Gastrocnemius medialis (tissue), 4 donors: ENCODE measurements at places on chromosomes 5 and 9. TPM values are rescaled to one million over a fixed set of nuclear protein-coding genes. Genes with fewer than 3 reads are reported as not detected.

DNA sequence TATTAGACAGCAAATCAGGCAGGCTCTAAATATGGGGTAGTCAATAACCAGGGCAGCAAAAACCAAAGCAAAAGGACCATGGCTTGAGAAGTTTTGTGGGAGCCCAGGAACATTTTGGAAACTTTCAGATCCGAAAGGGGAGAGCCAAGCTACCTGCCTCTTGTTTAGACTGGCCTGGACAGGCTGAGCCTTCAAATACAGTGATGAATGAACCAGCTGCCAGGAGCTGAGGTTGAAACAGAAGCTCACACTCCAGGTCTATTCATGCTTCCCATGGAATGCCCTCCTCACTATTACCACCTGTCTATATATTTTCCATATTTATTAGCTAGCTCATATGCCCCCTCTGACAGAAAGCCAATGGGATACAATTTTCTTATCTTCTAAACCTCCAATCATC, 150.8 kb upstream of the SLC44A1 start:
- no peak overlapping the region for H3K4me3 ChIP-seq
- no peak for DNase-seq
- no peaks in the 10 kb centered on the region for H3K27me3 ChIP-seq

GRCh38 chr9:84557751-84558150, 111.8 kb upstream of the NTRK2 start:
- H3K4me3 ChIP-seq: no peak overlapping the region
- H3K4me1 ChIP-seq: no peaks in the 10 kb centered on the region
- DNase-seq: no peak
- H3K27ac ChIP-seq: no peak overlapping the region
- no peaks in the 10 kb centered on the region for H3K36me3 ChIP-seq
- H3K27me3 ChIP-seq: no peaks in the 10 kb centered on the region

- H3K4me1 ChIP-seq: no peaks in the 10 kb centered on the region
- no peak for DNase-seq
- H3K4me3 ChIP-seq: no peak overlapping the region
- no peaks in the 10 kb centered on the region for H3K27me3 ChIP-seq
- H3K36me3 ChIP-seq: no peaks in the 10 kb centered on the region
Measured at GRCh38 chr9:111728143-111728542, 66.6 kb downstream of the SHOC1 start.

DNA sequence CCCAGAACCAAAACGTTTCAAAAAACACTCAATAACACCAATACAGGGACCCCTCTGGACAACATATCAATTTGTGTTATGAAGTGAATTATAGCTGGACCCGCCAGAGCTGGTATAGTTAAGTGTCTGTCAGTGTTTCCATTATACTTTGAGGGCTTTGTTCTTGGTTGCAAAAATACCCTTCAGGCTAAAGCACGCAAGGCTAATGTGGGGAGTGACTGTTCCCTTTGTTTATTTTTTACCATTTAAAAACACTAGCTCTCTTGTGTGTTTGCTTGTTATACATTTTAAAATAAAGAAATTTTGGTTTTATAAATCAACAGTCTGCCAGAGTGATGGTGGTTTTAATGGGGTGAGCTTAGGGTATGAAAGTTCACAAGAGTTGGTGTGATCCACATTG, 859.5 kb downstream of the PTPRD start:
- no peaks in the 10 kb centered on the region for H3K36me3 ChIP-seq
- H3K4me1 ChIP-seq: no peaks in the 10 kb centered on the region
- DNase-seq: no peak
- no peak overlapping the region for H3K4me3 ChIP-seq
- H3K27me3 ChIP-seq: no peaks in the 10 kb centered on the region
- H3K27ac ChIP-seq: no peak overlapping the region

- H3K4me1 ChIP-seq: no peaks in the 10 kb centered on the region
- no peak for DNase-seq
- H3K27me3 ChIP-seq: peaks cover 45% of the 10 kb centered on the region
- no peaks in the 10 kb centered on the region for H3K36me3 ChIP-seq
Measured at GRCh38 chr9:136143215-136144001, 24.7 kb upstream of the TMEM250 start.

GRCh38 chr5:171226864-171227263, 82.2 kb upstream of the TLX3 start:
- no peaks in the 10 kb centered on the region for H3K4me1 ChIP-seq
- no peak for DNase-seq
- no peak overlapping the region for H3K27ac ChIP-seq
- H3K4me3 ChIP-seq: no peak overlapping the region
- H3K27me3 ChIP-seq: no peaks in the 10 kb centered on the region

DNA sequence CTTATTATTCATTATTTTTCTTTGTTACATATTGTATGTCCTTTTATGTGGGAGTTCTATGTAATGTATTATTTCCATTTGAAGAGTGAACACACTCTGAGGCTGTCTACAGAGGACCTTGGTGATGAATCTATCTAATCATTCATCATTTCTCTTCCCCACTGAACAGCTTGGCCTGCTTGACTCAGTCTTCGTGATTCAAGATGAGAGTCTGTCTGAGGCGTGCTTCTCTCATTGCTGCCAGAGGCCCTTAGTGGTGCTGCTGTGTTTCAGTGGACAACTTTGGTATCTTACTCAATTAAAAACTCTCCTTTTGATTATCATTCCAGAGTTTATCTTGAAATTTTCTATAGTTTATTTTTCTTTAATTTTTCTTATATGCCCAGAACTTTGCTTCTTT, 318.1 kb upstream of the DAB2 start:
- no peaks in the 10 kb centered on the region for H3K27me3 ChIP-seq
- H3K27ac ChIP-seq: no peak overlapping the region
- H3K4me3 ChIP-seq: no peak overlapping the region
- no peak for DNase-seq
- no peaks in the 10 kb centered on the region for H3K36me3 ChIP-seq
- H3K4me1 ChIP-seq: no peaks in the 10 kb centered on the region

DNA sequence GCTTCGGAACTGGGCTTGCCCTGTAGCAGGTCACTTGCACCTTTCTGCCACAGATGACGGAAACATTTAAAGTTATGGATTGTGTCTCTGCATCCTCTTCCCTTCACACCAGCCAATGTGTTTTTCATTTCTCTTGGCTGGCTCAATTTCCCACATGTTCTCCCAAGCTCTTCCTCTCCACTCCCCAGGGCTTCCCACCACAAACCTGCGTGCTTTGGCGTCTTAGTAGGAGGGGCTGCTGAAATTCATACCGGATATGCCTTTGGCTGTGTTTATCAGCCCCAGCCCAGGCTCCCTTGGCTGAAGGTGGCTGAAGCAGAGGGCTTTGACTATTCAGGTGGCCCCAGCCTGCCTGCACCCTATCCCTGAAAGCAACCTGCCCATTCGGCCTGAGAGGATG, 32.1 kb downstream of the ADRB2 start:
- peaks cover 58% of the 10 kb centered on the region for H3K4me1 ChIP-seq
- H3K27me3 ChIP-seq: no peaks in the 10 kb centered on the region
- peak overlapping the region; percentile 71 for H3K27ac ChIP-seq
- no peak for DNase-seq
- no peak overlapping the region for H3K4me3 ChIP-seq

- no peaks in the 10 kb centered on the region for H3K4me1 ChIP-seq
- DNase-seq: no peak
- H3K4me3 ChIP-seq: no peak overlapping the region
- H3K27ac ChIP-seq: no peak overlapping the region
- no peaks in the 10 kb centered on the region for H3K27me3 ChIP-seq
- no peaks in the 10 kb centered on the region for H3K36me3 ChIP-seq
Measured at GRCh38 chr5:18433336-18433735, 799.1 kb downstream of the TAF11L14 start.

DNA sequence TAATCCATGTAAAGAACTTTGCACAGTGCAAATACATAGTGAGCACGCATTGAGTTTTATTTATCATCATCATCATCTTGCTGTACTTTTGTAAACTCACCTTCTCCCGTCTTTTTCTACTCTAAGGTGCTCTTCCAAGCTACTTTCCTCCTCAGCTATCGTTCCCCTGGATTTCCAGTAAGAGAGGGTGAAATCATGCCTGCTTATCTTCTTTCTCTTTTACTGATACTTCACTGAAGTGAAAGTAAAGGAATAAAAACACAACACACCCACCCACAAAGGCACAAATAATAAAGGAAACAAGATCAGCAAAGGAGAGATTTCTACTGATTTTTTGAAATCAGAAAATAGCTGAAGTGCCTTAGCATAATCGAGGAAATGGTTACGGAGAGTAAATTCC, 509.9 kb downstream of the RAB3C start:
- H3K4me1 ChIP-seq: peaks cover 27% of the 10 kb centered on the region
- no peaks in the 10 kb centered on the region for H3K36me3 ChIP-seq
- no peak for DNase-seq
- no peak overlapping the region for H3K27ac ChIP-seq
- H3K4me3 ChIP-seq: no peak overlapping the region

DNA sequence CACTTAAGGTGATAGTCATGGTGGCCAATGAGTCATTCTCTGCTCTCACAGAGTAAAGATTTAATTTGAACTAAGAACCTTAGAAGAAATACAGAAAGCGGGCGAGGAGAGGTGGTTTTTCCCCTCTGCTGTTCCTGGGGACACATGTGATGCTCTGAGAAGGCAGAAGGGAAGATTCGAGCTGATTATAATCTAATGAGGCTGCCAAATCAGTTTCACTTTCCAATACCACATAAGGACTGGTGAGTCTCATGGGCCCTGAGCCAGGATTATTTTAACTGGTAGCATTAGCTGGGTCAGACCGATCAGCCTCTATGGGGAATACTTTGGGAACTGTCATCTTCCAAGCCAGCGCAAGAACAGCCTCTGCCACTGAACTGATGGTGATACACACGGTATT, 116.5 kb downstream of the SLC1A3 start:
- H3K27ac ChIP-seq: no peak overlapping the region
- H3K36me3 ChIP-seq: no peaks in the 10 kb centered on the region
- H3K4me1 ChIP-seq: no peaks in the 10 kb centered on the region
- H3K4me3 ChIP-seq: no peak overlapping the region
- no peaks in the 10 kb centered on the region for H3K27me3 ChIP-seq

GRCh38 chr9:81234924-81235610, 454.3 kb downstream of the TLE1 start:
- no peaks in the 10 kb centered on the region for H3K27me3 ChIP-seq
- no peaks in the 10 kb centered on the region for H3K4me1 ChIP-seq
- no peaks in the 10 kb centered on the region for H3K36me3 ChIP-seq
- no peak overlapping the region for H3K27ac ChIP-seq

GRCh38 chr9:121896545-121896943, 196.6 kb downstream of the TTLL11 start:
- H3K4me1 ChIP-seq: peaks cover 8% of the 10 kb centered on the region
- no peak overlapping the region for H3K27ac ChIP-seq
- no peaks in the 10 kb centered on the region for H3K27me3 ChIP-seq
- no peak overlapping the region for H3K4me3 ChIP-seq

GRCh38 chr5:72106817-72107130, 501 bp upstream of the MAP1B start:
- no peak for DNase-seq
- H3K27me3 ChIP-seq: peaks cover 5% of the 10 kb centered on the region
- no peaks in the 10 kb centered on the region for H3K4me1 ChIP-seq
- H3K27ac ChIP-seq: peak overlapping the region; percentile 62
- H3K36me3 ChIP-seq: no peaks in the 10 kb centered on the region
- peak overlapping the region; percentile 61 for H3K4me3 ChIP-seq

DNA sequence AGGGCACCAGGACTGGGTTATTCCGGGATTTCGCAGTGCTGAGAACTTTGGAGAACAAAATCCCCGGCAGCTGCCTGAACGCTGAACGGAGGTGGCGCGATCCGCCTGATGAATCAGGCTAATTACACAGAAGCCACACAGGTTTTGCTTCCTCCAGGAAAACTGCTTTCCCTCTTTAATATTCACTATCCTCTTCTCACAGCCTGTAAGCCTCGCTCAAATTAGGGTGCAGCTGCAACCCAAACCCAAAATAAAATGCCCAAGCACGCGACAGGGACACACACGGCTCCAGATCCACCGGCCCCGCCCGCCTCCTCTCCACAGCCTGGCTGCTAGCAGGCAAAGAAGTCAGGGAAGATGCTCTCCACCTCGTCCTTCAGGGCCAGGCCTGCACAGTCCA, 6.0 kb downstream of the SOHLH1 start:
- no peak for DNase-seq
- H3K27ac ChIP-seq: no peak overlapping the region
- H3K36me3 ChIP-seq: no peaks in the 10 kb centered on the region
- H3K4me3 ChIP-seq: no peak overlapping the region
- H3K27me3 ChIP-seq: no peaks in the 10 kb centered on the region

DNA sequence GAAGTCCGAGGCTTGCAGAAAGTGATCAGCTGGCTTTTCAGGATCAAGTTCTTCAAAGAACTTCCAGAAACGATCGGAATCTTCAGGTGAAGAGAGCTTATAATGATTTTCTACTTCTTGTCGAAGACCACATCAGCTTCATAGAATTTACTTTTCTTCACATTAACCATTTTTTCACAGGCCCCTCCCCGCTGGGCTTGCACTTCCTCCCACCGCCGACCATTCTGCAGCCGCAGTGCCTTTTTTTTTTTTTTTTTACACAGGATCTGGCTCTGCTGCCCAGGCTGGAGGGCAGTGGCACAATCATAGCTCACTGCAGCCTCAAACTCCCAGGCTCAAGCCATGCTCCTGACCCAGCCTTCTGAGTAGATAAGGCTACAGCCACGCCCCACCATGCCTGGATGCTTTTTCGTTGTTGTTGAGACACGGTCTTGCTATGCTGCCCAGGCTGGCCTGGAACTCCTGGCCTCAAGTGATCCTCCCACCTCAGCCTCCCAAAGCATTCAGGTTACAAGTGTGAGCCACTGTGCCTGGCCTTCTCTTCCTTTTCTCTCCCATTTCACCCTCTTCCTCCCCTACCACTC, 15.3 kb upstream of the RNF130 start:
- H3K36me3 ChIP-seq: no peaks in the 10 kb centered on the region
- DNase-seq: no peak
- no peaks in the 10 kb centered on the region for H3K27me3 ChIP-seq
- H3K27ac ChIP-seq: no peak overlapping the region
- H3K4me1 ChIP-seq: no peaks in the 10 kb centered on the region

- no peaks in the 10 kb centered on the region for H3K27me3 ChIP-seq
- H3K36me3 ChIP-seq: no peaks in the 10 kb centered on the region
- H3K27ac ChIP-seq: peak overlapping the region; percentile 34
- peak; percentile 48 for DNase-seq
Measured at GRCh38 chr9:98860871-98861293, 53.4 kb downstream of the GALNT12 start.

The SCGB3A1 gene
- not detected for total RNA-seq

The LCN2 gene
- total RNA-seq: not detected

The WDR31 gene
- total RNA-seq: not detected

The FGF18 gene
- not detected for total RNA-seq
